ENCODE measurements at places on chromosomes 16 and 17.

DNA sequence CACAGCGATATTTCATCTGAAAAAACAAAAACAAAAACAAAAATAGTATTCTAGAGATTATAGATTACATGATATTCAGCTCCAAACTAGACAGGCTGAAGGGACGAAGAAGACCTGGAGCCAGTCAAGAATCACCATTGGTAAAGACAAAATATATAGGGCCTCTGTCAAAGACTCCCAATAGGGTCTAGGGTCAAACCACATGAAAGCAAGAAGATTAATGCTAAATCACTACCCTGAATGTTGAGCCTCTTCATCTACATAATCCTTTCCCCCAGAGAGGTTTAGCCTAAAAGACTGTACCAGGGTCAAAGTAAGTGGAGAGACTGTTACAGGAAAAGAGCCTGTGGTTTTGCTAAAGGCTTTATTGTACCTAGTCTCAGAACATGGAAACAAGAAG, 10.8 kb upstream of the NME1 start:
- no peak for DNase-seq

DNA sequence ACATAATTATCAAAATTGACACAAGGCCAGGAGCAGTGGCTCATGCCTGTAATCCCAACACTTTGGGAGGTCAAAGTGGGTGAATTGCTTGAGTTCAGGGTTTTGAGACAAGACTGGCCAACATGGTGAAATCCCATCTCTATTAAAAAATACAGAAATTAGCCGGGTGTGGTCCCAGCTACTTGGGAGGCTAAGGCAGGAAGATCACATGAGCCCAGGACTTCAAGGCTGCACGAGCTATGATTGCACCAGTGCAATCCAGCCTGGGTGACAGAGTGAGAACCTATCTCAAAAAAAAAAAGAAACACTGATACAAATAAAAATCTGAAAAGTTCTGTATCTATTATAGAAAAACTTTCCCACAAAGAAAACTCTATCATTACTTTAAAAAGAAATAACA, 15.5 kb downstream of the MYH10 start:
- DNase-seq: no peak

DNA sequence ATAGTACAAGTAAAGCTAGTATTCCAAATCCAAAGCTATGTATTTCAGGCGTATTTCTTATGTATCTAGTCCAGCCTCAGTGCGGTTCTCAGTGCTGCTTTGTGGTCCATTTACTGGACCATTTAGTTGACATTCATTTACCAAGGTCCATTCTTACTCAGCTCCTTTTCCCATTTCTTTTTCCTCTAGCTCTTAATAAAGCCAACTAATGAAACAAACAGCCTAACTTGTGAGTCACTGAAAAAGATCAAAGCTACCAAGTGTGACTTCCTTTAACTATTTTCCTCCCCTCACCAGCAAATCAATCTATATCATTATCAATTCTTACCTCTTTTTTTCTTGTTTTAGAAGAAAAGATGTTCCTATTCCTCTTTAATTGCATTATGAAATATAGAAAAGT, 64.0 kb downstream of the CYB561 start:
- no peak for DNase-seq

DNA sequence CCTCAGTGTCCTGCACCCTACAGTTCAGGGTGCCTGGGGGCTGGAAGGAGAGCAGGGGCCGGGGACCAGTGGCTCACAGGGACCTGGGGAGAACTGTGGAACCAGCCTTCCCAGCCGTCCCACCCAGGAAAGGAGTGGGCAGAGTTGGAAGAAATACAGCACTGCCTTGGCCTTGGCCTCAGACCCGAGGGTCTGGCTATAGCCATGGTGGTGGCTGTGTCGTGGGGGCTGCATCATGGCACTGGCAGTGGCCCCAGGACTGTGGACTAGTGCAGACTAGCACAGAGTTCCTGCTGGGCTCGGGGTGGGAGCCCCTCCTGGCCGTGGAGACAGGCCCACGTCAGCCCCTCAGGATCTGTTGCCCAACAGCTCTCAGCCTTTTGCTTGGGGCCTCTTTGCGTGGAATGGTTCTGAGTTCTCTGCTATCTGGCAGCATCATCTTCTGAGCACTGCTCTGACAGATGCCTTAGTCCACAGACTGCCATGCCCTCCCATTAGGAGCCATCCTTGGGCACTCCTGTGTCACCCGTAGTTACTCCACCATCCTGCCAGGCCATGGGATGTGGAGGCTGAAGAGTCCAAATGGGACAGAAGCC, 12.6 kb upstream of the DNASE1 start:
- DNase-seq: no peak

DNA sequence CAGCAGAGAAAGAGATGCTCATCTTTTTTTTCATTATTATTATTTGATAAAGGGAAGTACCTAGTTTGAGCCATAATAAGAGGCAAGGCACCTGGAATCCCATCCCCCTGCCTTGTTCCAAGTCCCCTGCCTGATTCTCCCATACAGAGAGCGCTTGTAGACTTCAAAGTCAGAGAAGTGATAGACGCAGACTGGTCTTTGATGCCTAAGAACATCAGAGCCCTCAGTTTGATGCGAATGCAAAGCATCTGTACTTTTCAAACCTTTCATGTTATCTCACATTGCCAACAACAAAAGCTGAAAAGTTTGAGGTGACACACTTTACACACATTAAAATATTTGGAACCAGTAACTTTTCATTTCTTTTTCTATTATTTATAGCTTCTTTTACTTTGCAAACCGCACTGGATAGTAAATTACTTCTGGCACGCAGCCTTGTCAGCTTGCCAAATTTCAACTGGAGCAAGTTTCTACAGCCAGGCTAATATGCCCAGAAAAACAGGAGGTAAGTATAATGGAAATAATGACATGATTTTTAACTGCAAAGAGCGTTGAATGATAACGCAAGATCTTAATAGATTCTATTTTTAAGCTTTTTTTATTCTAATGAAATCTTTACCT, 5.9 kb upstream of the UTP6 start:
- no peak for DNase-seq

GRCh38 chr16:25080420-25081131, 31.0 kb upstream of the LCMT1 start:
- no peak for DNase-seq
